ENCODE measurements at places on chromosomes 4 and X. TPM values are rescaled to one million over a fixed set of nuclear protein-coding genes. Genes with fewer than 3 reads are reported as not detected.

Gene DRD5
- not detected for total RNA-seq

Gene ADAMTS3
- total RNA-seq = 6.4 TPM

Gene TRAM1L1
- total RNA-seq = 7.2 TPM

Gene HMX1
- total RNA-seq = 5.1 TPM

Gene ZNF630
- total RNA-seq = 4.4 TPM

Gene PASD1
- 0.12 TPM for total RNA-seq

Gene MAEA
- total RNA-seq = 54.3 TPM

Gene RAB39B
- total RNA-seq = 1.6 TPM

Gene STPG2
- not detected for total RNA-seq

Gene VAMP7
- total RNA-seq = 70.3 TPM

Gene WNK3
- total RNA-seq = 0.58 TPM

Gene TMEM35A
- total RNA-seq = not detected

Gene DCLK2
- total RNA-seq = 6.5 TPM

Gene PTTG2
- not detected for total RNA-seq

Gene FAM149A
- 1.4 TPM for total RNA-seq

Gene JAKMIP1
- 0.64 TPM for total RNA-seq

Gene ARMCX2
- total RNA-seq = 1.5 TPM

Gene HSD17B13
- 4.5 TPM for total RNA-seq

Gene TCEANC
- 3.5 TPM for total RNA-seq

Gene CPLX1
- 0.17 TPM for total RNA-seq

Gene C4orf50
- 0.02 TPM for total RNA-seq

Gene EGF
- total RNA-seq = 10.3 TPM

Gene NAP1L3
- total RNA-seq = 13.4 TPM
